Stimulated activated CD4-positive, alpha-beta T cell treated with anti-CD3 and anti-CD28 coated beads, Interleukin-1b, Interleukin-23, amount 100 ng/mL, for 1 hour (primary cell): ENCODE measurements at places on chromosomes 3 and 15.

DNA sequence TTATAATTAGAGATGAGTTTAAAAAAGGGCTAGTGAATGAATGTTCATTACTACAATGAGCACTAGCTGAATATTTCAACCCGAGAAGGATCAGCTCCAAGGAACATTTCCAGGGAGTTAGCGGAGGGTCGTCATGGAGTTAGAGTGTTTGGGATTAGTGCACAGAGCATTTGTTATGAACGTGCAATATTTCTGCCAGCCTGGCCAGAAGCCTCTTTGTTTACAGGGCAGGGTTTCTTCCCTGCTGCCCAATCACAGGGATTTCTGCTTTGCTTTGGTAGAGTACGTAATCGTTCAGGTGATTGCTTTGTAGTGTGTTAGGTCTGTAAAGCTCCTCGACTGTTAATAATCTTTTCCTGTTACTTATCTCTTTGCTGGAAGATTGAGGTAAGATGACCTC, 5.9 kb downstream of the CGNL1 start:
- DNase-seq = no peak

- no peak for DNase-seq
Measured at GRCh38 chr3:193418576-193419373, 40.2 kb upstream of the ATP13A5 start.

DNA sequence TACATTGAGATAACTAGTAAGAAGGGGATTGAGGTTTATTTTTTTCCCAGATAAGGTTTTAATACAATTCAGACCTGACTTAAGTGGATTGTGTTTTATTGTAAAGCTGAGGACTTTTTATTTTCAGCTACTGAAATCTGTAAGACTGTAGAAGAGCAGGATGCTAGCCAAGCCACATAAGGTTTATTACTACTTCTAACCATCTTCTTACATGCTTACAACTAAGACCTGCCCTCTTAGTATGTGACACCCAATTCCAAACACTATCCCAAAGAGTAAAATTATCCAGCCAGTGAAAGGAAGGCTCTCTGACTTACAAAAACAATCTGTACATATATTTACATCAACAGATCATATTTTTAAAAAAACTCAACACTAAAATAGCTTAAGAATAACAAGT, 564.5 kb upstream of the NAALADL2 start:
- no peak for DNase-seq

- no peak for DNase-seq
Measured at GRCh38 chr3:14386254-14386653, 16.2 kb upstream of the SLC6A6 start.

DNA sequence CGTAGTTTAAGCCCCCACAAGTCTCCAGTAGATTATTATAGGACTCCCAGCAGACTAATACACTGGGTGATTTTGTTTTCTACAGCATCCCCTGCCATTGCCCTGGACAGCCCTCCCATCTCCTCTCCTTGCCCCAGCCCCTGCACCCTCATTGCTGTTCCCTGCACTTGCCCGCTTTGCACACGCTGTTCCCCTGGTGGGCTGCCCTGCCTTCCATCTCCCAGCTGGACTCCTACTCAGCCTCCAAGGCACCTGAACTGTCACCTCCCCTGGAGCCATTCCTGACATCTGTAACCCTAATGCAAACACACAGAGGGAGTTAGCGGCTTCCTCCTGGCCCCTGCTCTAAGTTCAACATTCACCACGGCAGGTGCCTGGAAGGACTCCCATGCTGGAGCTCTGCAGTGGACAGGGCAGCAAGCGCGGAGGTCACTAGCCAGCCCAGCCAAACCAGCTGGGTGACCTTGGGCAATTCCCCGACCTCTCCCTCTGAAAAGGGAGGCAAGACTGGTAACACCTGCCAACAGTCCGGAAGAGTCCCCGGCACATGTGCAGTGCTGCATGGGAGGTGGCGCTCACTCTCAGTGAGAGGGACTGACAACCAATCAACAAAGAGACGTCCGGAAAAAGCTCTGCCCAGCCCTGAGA, 38.8 kb upstream of the IQSEC1 start:
- DNase-seq = no peak

DNA sequence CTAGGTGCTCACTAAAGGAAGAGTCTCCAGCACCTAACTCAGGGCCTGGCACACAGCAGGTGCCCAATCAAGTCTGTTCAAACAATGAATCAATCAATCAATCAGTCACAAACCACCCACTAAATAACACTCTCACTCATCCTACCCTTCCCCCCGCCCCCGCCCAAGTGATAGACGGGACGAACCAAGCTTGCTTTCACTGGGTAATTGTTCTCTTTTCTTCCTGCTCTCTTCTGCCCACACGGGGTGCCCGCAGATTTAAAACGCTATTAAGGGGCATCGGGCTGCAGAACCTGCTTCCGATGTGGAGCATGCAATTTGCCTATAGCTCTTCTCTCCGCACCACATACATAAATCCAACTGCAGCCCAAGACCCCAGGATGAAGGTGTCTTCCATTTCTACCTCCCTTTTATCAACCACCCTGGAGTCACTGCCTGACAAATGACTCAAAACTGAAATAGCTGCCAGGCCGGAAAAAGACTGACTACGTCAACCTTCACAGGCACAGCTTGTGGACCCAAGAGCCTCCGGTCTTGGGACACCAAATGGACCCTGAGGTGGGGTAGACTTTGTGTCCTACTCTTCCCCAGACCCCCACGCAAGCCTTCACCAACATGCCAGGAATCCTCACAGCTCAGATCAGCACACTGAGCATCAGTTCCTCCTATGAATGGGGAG, 1.7 kb downstream of the KLHL25 start:
- no peak for DNase-seq

DNA sequence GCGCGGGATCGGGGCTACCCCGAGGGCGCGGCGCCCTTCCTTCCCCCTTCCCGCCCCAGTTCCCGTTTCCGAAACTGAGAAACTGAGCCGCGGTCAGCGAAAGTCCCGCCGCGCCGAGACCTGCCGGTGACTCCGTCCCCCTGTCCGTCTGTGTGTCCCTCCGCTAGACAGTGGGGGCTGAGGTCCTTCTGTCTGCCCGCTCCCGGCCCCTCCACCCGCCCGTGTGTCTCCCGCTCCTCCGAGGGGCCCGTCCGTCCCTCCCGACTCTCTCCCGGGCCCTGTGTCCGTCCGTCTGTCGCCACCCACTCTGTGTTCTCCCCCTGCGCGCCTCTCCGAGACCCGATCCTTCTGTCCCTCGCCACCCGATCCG, 426 bp downstream of the PRKCD start:
- no peak for DNase-seq

DNA sequence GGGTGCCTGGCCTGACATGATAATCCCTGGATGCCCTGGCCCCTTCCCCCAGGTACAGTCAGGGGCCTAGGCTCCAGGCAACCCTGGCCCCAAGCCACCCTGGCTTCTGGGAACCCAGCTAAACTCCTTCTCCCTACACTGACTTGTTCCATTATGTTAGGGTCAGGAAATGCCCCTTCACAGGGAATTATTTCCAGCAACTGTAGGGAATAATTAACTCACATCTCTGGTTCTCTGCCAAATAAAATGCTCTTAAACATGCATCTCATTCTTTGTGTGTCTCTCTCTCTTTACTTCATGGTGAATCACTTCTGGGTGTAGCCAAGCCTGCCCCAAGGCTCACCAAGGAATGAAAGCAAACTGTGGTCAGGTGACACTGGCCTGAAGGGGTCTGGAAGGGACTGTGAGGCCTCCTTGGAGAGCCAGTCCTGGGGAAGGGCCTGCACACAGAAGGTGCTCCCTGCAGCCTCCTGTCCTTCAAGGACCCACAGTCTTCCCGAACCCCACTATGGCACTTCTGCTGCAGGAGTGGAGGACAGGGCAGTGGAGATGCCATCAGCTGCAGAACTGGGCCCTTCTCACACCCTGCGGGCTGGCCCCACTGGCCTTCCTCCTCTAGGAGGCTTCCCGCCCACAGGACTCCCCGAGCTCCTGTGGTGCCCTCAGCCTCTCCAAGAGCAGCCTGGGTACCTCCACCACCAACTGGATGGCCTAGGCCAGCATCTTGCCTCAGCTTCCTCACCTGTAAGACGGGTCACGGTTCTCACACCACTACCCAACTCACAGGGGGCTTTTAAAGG, 17.6 kb downstream of the TKT start:
- DNase-seq = no peak

GRCh38 chr15:50549326-50549725, 2.9 kb upstream of the USP50 start:
- no peak for DNase-seq

GRCh38 chr15:69976366-69976994, 121.2 kb downstream of the TLE3 start:
- peak; percentile 7 for DNase-seq

GRCh38 chr15:57421551-57421950, 45.2 kb downstream of the CGNL1 start:
- DNase-seq = no peak

- DNase-seq = no peak
Measured at GRCh38 chr15:64883100-64883581, 28.6 kb upstream of the ANKDD1A start.

DNA sequence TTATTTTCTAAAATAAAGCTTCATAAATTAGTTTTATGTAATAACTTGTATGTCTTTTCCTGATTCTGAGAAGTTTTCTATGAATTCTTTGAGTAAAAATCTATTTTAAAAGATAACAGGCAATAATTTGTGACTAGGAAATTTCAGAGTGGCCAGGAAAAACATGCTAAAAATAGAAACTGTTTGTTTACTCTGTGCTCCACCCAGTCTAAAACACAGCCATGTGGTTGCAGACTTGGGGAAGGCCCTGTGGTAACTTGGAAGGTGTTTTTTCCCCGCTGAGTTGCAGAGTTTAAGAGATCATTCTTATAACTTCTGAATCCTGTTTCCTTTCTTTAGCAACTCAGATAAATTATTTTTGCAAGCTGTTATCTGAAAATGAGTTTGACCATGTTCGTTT, 21.9 kb downstream of the PLCL2 start:
- DNase-seq = no peak

DNA sequence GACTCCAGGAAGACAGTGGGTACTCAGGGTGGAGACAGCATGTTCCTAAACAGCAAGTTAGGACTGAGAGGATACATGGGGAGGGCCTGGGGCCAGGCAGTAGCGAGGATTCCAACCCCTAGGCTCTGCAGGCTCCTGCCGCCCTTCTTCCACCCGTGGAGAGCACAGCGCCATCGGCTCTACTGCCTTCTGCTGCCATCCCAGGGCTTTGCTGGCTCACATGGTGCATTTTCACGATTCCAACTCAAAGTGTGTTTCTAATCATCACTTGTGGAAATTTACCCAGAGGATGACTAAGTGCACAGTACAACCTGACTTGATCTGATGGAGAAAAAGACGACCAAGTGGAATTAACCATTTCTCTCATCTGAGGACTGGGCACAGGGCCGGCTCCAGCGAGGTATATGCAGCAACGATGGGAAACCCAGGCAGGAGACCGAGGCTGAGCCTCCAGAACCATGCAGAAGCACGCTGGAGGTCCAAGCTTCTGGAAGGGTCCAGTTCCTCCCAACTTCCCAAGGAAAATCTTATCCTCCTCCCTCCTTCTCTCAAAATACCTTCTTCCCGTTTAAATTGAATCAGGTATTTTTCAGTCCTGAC, 104.6 kb downstream of the LRIG1 start:
- DNase-seq = no peak

GRCh38 chr3:38049358-38050126, 10.5 kb downstream of the DLEC1 start:
- no peak for DNase-seq

GRCh38 chr15:96327155-96327741, 3.3 kb upstream of the NR2F2 start:
- no peak for DNase-seq

DNA sequence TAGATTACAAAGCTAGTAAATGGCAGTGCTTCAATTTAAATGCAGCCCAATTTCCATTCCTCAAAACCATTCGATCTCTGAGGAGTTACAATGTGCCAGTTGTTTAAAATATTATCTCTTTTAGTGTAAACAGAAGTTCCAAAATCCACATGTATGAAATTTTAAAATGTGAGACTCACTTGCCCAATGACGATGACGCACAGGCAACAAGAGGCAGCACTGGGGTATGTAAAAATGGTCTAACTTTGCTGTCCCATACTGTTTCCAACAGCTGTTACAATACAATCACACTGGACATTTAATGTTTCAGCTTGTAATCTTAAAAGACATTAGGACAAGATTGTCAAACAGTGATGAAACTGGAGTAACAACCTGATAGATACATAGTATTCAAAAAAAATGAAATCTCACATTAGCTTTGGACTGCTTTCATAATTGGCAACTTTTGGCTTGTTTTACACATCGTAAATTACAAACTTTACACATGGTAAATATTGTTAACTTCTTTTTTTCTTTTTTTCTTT, 12.2 kb downstream of the SLTM start:
- DNase-seq = no peak

DNA sequence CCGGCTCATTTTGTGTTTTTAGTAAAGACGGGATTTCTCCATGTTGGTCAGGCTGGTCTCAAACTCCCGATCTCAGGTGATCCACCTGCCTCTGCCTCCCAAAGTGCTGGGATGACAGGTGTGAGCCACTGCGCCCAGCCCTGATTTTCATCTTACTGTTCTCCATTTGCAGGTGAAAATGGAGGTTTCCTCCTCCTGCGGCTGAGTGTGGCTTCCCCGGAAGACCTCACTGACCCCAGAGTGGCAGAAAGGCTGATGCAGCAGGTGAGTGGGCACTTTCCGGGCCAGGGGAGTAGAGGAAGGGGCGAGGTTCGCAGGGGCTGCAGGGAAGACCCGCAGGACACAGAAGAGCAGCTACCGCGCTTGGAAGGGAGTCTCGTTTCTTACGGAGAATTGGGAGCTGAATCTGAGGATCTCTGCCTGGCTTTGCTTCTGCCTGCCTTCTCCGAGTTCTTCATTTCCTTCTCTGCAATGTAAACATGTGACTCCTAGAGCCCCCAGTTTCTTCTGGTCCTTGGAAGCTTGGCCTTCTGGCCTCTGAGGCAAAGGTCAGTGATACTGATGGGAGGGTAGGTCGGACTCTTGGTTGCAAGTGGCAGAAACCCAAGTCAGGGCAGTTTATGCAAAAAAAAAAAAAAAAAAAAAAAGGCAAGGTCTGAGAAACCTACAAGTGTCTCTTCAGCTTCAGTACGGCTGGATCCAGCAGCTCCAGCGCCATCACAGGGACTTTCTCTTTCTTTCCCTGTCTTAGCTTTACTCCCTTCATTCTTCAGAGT, 8.9 kb downstream of the MUC20 start:
- DNase-seq = no peak

DNA sequence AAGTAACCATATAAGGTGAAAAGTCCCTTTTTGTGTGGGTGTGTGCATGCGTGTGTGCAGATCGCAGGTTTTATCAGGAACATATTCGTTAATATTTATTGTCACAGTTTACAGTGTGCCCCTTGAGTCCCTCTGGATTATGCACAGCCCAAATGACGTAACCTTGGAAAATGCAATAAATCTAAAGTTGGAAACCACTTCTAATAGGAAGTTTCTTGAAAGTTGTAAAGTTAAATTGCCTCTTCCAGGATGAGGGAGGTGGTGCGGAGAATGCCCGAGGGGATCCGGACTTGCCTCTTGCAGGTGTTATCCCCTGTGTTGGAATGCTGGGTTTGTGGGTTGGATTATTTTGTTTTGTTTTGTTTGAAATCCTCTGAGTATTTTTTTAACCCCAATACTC, 143.3 kb downstream of the CMSS1 start:
- no peak for DNase-seq
